ENCODE measurements at places on chromosomes 13 and 19. TPM values are rescaled to one million over a fixed set of nuclear protein-coding genes. Genes with fewer than 3 reads are reported as not detected.

The ZNF780A gene
- 38.9 TPM for total RNA-seq

- no peaks in the 10 kb centered on the region for H3K4me1 ChIP-seq
- no peak overlapping the region for H3K27ac ChIP-seq
- no peaks in the 10 kb centered on the region for H3K36me3 ChIP-seq
- DNase-seq, result no peak
- peaks cover 32% of the 10 kb centered on the region for H3K27me3 ChIP-seq
Measured at GRCh38 chr19:30373593-30373992, 1.4 kb downstream of the ZNF536 start.

GRCh38 chr19:51341976-51342580 is at the start of gene VSIG10L:
VSIG10L (minus strand) TSS chr19:51342139; CDS start chr19:51342124, 15 bp downstream.
- H3K4me3 ChIP-seq, result no peak within 1 kb of the TSS
- no peak for DNase-seq
- H3K27me3 ChIP-seq, result peaks cover 17% of the 10 kb centered on the region

GRCh38 chr13:79901336-79901735 is 420.4 kb downstream of the NDFIP2 start:
- no peaks in the 10 kb centered on the region for H3K27me3 ChIP-seq
- H3K36me3 ChIP-seq, result no peaks in the 10 kb centered on the region
- no peaks in the 10 kb centered on the region for H3K4me1 ChIP-seq
- DNase-seq, result no peak
- H3K27ac ChIP-seq, result no peak overlapping the region

DNA sequence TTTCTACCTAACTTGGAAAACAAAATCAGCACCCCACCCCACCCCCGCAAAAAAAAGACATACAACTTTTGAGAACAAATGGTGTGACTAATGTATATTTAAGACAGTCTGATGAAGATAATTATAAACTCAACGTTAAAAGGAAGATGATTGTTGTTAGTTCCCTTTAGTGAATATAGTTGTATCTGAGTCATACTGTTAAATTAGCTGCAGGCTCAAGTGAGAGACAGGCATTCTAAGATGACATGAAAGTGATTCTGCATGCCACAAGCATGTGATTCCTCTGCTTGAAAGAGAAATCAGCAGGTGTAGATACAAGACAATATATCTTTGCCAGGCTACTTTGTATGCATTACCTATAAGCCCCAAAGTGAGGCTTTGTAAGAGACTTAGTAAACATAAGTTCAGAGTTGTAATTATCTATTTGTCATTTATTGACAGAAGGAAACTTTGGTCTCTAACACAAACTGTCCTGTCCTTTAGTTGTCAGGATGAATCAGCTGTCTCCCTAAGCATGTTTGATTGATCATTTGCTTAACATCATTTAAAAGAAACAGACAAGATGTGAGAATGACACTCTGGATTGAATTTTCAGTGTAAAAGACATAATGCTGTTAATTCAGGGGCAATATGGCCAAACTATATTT is 319.4 kb upstream of the HTR2A start:
- H3K36me3 ChIP-seq, result no peaks in the 10 kb centered on the region
- H3K4me1 ChIP-seq, result no peaks in the 10 kb centered on the region
- H3K27me3 ChIP-seq, result no peaks in the 10 kb centered on the region
- DNase-seq, result no peak
- no peak overlapping the region for H3K27ac ChIP-seq

GRCh38 chr13:73579574-73580274 is 520.9 kb downstream of the KLF5 start:
- no peak overlapping the region for H3K4me3 ChIP-seq
- H3K36me3 ChIP-seq, result no peaks in the 10 kb centered on the region
- H3K27ac ChIP-seq, result no peak overlapping the region
- no peaks in the 10 kb centered on the region for H3K4me1 ChIP-seq

GRCh38 chr19:33631609-33631973 is 9.8 kb downstream of the CHST8 start:
- DNase-seq, result no peak
- H3K27me3 ChIP-seq, result peaks cover 37% of the 10 kb centered on the region
- no peak overlapping the region for H3K27ac ChIP-seq
- no peaks in the 10 kb centered on the region for H3K4me1 ChIP-seq
- no peak overlapping the region for H3K4me3 ChIP-seq

DNA sequence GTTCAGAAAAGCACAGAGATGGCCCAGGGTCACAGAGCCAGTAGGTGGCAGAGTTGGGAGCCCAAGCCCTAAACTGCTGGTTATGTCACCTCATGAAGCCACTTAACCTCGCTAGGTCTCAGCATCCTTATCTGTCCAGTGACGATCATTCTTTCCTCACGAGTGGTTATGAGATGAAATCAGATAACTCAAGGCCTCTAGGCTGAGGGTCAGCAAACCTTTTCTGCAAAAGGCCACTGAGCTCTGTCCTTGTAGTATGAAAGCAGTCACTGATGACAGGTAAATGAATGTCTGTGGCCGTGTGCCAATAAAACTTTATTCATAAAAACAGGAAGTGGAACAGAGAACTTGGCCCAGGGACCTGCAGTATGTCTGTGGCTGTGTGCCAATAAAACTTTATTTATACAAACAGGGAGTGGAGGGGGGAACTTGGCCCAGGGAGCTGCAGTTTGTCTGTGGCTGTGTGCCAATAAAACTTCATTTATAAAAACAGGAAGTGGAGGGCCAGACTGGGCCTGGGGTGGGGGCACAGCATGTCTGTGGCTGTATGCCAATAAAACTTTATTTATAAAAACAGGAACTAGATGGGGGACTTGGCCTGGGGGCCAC is 71.2 kb downstream of the GNG7 start:
- H3K36me3 ChIP-seq, result no peaks in the 10 kb centered on the region

- peaks cover 4% of the 10 kb centered on the region for H3K4me1 ChIP-seq
- no peak for DNase-seq
- H3K27ac ChIP-seq, result no peak overlapping the region
- no peak overlapping the region for H3K4me3 ChIP-seq
Measured at GRCh38 chr19:47493378-47494210, 9.6 kb upstream of the KPTN start.

- no peaks in the 10 kb centered on the region for H3K36me3 ChIP-seq
- no peaks in the 10 kb centered on the region for H3K27me3 ChIP-seq
- no peak overlapping the region for H3K27ac ChIP-seq
- H3K4me3 ChIP-seq, result no peak overlapping the region
Measured at GRCh38 chr13:40179445-40180281, 486.8 kb downstream of the FOXO1 start.

The NCR1 gene
- total RNA-seq, result 2.1 TPM

- H3K27me3 ChIP-seq, result no peaks in the 10 kb centered on the region
- no peak for DNase-seq
- H3K27ac ChIP-seq, result no peak overlapping the region
- H3K4me1 ChIP-seq, result no peaks in the 10 kb centered on the region
Measured at GRCh38 chr13:114102131-114102520, 30.3 kb downstream of the RASA3 start.

DNA sequence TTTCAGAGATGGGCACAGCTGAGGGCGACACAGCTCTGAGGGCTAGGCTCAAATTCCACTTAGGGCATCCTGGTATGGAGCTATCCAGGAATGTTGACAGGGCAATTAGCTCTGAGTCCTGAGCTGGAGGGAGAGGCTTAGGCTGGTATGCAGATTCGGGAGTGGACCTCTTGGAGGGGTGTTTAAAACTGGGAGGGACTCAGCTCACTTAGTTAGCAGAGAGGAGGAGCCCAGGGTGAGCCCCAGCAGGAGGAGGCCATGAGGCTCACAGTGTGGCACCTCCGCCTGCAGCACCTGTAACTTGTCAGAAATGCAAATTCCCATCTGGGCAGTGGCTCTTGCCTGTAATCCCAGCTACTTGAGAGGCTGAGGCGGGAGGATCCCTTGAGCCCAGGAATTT is 10.2 kb upstream of the NOP53 start:
- H3K36me3 ChIP-seq, result no peaks in the 10 kb centered on the region
- no peaks in the 10 kb centered on the region for H3K27me3 ChIP-seq
- no peak for DNase-seq
- no peaks in the 10 kb centered on the region for H3K4me1 ChIP-seq
- H3K27ac ChIP-seq, result no peak overlapping the region
- no peak overlapping the region for H3K4me3 ChIP-seq

- H3K4me1 ChIP-seq, result no peaks in the 10 kb centered on the region
- no peak overlapping the region for H3K4me3 ChIP-seq
- no peak for DNase-seq
- H3K36me3 ChIP-seq, result peaks cover 20% of the 10 kb centered on the region
- no peak overlapping the region for H3K27ac ChIP-seq
- H3K27me3 ChIP-seq, result no peaks in the 10 kb centered on the region
Measured at GRCh38 chr19:39865186-39865585, 19.0 kb upstream of the FBL start.

The GFY gene
- 0.16 TPM for total RNA-seq

The ACP7 gene
- not detected for total RNA-seq

- H3K27ac ChIP-seq, result no peak overlapping the region
- no peaks in the 10 kb centered on the region for H3K4me1 ChIP-seq
- H3K36me3 ChIP-seq, result no peaks in the 10 kb centered on the region
Measured at GRCh38 chr13:51317262-51317661, 22.2 kb upstream of the SERPINE3 start.

The KLK14 gene
- 0.76 TPM for total RNA-seq

DNA sequence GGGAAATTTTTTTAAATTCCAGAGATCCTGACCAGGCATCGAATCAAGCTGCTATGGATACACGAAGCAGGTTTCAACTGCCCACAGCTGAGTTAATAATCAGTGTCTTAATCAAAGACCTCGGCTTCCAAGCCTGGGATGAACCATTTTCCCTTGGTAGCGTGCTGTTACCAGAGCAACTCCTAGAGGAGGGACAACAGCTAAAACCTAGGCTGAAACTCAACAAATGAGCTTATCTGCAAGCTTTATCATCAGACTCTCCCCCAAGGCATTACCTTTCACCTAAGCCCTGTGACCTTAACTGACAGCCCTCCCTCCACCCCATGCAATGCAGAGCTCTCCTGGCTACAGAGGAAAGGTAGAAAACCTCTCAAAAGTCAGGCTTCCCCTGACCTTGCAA is 39.7 kb downstream of the RCBTB1 start:
- peaks cover 44% of the 10 kb centered on the region for H3K36me3 ChIP-seq
- no peak overlapping the region for H3K27ac ChIP-seq
- DNase-seq, result no peak
- no peaks in the 10 kb centered on the region for H3K27me3 ChIP-seq
- H3K4me1 ChIP-seq, result no peaks in the 10 kb centered on the region
- no peak overlapping the region for H3K4me3 ChIP-seq

DNA sequence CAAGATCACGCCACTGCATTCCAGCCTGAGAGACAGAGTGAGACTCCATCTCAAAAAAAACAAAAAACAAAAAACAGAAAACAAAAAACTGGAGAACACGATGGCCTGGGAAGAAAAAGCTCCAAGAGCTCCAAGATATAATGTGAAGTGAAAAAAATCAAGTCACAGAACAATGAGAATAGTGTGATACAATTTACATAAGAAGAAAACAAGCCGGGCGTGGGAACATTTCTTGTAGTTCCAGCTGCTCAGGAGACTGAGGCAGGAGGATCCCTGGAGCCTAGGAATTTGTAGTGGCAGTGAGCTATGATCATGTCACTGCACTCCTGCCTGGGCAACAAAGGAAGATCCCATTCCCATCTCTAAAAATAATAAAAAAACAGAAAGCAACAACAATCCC is 8.5 kb upstream of the LMTK3 start:
- DNase-seq, result no peak
- no peaks in the 10 kb centered on the region for H3K4me1 ChIP-seq
- H3K4me3 ChIP-seq, result no peak overlapping the region
- no peaks in the 10 kb centered on the region for H3K27me3 ChIP-seq

GRCh38 chr19:16359964-16360363 is 35.3 kb downstream of the KLF2 start:
- peaks cover 2% of the 10 kb centered on the region for H3K36me3 ChIP-seq
- no peak for DNase-seq
- H3K4me1 ChIP-seq, result peaks cover 95% of the 10 kb centered on the region
- no peak overlapping the region for H3K4me3 ChIP-seq

The LILRB4 gene
- not detected for total RNA-seq

- no peak for DNase-seq
- no peak overlapping the region for H3K27ac ChIP-seq
- H3K36me3 ChIP-seq, result no peaks in the 10 kb centered on the region
- no peaks in the 10 kb centered on the region for H3K27me3 ChIP-seq
Measured at GRCh38 chr13:101486708-101487437, 34.4 kb downstream of the ITGBL1 start.

The CGB5 gene
- total RNA-seq, result not detected

DNA sequence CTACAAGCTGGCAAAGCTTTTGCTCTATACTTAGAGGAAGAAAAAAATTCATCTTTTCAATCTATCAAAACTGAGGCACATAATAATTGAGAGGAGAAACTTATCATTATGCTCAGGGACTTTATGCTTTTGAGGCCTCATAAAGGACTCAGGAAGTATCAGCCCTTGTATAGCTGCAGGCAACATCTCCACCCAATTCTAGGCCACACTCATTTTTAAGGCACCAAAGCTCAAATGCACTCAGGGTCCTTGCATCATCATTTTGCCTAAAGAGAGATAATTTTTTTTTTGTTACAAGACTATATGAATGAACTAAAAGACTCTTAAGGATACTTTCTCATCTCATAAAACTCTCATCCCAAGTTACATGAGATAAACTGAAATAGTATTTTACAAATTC is 78.5 kb downstream of the PCDH9 start:
- H3K36me3 ChIP-seq, result no peaks in the 10 kb centered on the region
- no peak for DNase-seq
- H3K27me3 ChIP-seq, result no peaks in the 10 kb centered on the region

GRCh38 chr13:55617241-55617640 is 1523.5 kb upstream of the PRR20A start:
- no peaks in the 10 kb centered on the region for H3K4me1 ChIP-seq
- DNase-seq, result no peak
- H3K4me3 ChIP-seq, result no peak overlapping the region

GRCh38 chr19:35114353-35115176 is 1.1 kb upstream of the FXYD3 start:
- H3K4me1 ChIP-seq, result peaks cover 9% of the 10 kb centered on the region
- H3K36me3 ChIP-seq, result no peaks in the 10 kb centered on the region
- H3K27ac ChIP-seq, result no peak overlapping the region
- H3K4me3 ChIP-seq, result no peak overlapping the region
- peak; percentile 28 for DNase-seq

GRCh38 chr19:3094601-3095440 is 659 bp downstream of the GNA11 start:
- H3K27me3 ChIP-seq, result peaks cover 62% of the 10 kb centered on the region
- no peaks in the 10 kb centered on the region for H3K36me3 ChIP-seq
- no peak overlapping the region for H3K27ac ChIP-seq

- no peaks in the 10 kb centered on the region for H3K36me3 ChIP-seq
- no peak overlapping the region for H3K27ac ChIP-seq
- no peak for DNase-seq
Measured at GRCh38 chr19:51771376-51772130, 10.6 kb downstream of the FPR2 start.

GRCh38 chr13:75345193-75345592 is 136.8 kb downstream of the TBC1D4 start:
- no peak for DNase-seq
- H3K27ac ChIP-seq, result no peak overlapping the region
- H3K4me1 ChIP-seq, result no peaks in the 10 kb centered on the region
- no peak overlapping the region for H3K4me3 ChIP-seq
